ENCODE measurements at places on chromosomes 4 and X.

DNA sequence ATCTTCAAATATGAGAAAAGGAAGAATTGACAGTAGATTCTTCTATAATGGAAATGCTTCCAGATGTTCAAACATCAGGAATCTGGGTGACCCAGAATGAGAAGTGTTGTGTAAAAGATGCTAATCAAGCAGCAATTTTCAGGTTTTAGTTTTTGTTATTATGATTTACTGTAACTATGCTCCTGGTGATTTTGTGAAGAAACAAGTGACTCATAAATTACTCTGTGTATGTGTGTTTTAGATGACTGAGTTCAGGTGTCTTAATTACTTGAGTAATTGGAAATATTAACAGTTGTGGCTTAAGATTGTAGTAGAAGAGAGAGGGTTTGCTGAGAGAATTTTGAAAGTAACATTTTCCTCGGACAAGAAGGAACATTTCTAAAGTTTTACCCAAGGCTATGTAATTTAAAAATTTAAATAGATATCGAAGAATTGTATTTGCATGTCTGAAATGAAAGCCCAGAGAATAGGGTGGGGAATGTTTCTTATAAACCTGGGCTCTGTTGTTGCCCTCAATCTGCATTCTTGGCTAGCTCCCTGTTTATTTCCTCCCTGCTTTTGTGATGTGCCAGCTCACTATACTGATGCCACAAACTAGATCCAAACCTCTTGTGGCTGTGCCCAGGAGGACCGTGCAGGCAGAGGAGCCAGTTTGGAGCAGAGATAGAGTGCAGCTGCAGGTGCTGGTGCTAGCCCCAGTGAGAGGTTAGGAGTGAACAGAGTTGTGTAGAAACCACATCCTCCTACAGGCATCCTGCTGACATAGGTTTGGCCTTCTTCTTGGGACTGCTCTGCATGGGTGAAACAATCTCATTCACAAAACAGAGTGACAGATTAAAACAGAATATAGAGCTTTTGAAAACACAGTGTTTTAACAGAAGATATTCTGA is 25.4 kb upstream of the TNIP3 start:
- DNase-seq = no peak

DNA sequence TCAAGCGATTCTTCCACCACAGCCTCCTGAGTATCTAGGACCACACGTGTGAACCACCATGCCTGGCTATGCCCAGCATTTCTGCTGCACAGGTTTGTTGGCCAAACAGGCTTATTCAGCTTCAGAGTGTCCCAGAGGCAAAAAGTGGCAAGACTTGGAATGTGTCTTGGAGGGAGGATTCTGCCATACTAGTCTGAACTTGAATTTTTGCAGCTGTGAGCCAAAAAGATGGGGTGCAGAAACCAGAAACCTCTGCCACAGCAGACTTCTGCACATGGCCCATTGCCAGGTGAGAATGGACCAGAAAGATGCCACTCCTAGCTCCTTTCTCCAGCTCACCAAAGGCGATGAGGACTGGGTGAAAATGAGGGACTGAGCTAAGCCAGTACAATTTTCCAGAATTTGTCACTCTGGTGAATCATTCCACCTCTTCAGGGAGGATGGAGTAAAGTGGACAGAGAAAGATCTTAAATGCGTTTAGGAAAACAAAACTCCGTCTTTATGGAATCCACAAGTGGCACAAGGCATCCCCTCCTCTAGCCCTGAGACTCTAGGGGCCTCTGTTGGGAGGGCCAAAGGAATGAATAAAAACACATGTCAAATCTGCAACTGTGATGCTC is 369.1 kb upstream of the CLNK start:
- no peak for DNase-seq

DNA sequence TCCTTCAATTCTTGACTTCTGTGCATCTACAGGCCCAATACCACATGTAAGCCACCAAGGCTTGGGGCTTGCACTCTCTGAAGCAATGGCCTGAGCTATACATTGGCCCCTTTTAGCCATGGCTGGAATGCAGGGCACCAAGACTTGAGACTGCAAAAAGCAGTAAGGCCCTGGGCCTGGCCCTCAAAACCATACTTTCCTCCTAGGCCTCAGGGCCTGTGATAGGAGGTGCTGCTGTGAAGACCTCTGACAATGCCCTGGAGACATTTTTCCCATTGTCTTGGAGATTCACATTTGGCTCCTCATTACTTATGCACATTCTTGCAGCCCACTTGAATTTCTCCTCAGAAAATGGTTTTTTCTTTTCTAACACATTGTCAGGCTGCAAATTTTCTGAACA is 68.5 kb upstream of the FSTL5 start:
- DNase-seq = no peak

- no peak for DNase-seq
Observed at GRCh38 chrX:155876704-155877103, 4.4 kb upstream of the VAMP7 start.

- no peak for DNase-seq
Observed at GRCh38 chr4:145533001-145533400, 51.3 kb downstream of the SMAD1 start.

DNA sequence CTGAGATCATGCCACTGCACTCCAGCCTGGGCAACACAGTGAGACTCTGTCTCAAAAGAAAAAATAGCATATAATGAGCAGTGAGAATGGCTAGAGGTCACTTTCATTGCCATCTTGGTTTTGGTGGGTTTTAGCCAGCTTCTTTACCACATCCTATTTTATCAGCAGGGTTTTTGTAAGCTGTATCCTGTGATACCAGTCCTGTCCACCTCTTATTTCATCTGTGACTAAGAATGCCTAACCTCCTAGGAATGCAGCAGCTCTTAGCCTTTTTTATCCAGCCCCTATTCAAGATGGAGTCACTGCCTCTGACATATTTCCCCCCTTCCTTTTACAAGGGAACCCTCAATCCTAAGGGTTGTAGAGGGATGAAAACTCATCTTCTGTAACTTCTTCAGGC is 26.1 kb upstream of the IGFBP7 start:
- no peak for DNase-seq

- DNase-seq = no peak
Observed at GRCh38 chr4:181646864-181647263, 596.3 kb upstream of the TENM3 start.
